Choroid plexus epithelial cell (primary cell): ENCODE measurements at places on chromosomes 13 and 19.
A peak's percentile ranks its signal among the peaks of the same experiment; 100 is the strongest.

DNA sequence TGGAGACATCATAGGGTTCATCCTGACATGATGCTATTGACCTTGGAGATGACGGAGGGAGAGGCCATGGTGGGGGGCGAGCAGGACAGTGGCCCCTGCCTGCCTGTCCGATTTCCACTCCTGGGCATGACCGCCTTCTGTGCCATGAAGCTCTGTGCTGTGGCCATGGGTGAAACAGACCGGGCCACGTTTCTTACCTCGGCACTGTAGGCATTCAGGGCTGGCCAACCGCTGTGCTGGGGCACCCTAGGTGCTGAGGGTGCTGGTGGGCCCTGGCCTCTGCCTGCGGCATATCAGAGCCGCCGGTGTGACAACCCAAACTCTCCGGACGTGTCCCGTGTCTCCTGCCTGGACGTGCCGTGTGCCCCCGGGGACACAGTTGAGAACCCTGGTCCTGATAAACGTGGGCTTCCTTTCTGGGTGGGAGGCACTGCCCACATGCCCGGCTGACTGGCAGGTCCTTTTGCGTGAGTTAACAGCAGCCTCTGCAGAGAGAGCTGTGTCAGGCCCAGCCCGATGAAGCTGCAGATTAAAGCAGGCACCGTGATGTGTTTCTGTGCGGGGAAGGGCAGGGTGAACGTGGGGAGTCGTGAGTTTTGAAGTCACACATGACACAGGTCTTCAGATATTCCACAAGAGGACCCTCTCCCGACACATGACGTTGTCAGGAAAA lies 46.5 kb downstream of the TMEM255B start:
- no peak for DNase-seq

DNA sequence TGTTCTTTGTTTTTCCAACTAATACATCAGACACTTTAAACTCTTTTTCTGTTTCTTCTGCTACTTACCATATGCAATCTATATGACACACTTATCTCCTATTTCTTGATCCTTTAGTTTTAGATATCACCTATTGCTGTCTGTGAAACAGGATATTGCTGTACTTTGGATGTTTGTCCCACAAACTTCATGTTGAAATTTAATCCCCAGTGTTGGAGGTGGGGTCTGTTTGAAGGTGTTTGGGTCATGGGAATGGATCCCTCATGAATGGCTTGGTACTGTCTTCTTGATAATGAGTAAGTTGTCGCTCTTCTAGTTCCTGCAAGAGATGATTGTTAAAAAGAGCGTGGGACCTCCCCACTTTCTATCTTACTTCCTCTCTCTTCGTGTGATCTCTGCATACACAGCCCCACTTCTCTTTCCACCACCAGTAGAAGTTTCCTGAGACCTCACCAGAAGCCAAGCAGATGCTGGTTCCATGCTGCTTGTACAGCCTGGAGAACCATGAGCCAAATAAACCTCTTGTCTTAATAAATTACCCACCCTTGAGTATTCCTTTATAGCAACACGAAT lies 244.2 kb downstream of the NHLRC3 start:
- DNase-seq = no peak

GRCh38 chr13:63396746-63397145 lies 1981.1 kb upstream of the PCDH20 start:
- DNase-seq = no peak

- DNase-seq = no peak
Observed at GRCh38 chr13:54029720-54030119, 1001.1 kb downstream of the OLFM4 start.

- DNase-seq = no peak
Observed at GRCh38 chr13:44458313-44458975, 84.8 kb downstream of the SERP2 start.

DNA sequence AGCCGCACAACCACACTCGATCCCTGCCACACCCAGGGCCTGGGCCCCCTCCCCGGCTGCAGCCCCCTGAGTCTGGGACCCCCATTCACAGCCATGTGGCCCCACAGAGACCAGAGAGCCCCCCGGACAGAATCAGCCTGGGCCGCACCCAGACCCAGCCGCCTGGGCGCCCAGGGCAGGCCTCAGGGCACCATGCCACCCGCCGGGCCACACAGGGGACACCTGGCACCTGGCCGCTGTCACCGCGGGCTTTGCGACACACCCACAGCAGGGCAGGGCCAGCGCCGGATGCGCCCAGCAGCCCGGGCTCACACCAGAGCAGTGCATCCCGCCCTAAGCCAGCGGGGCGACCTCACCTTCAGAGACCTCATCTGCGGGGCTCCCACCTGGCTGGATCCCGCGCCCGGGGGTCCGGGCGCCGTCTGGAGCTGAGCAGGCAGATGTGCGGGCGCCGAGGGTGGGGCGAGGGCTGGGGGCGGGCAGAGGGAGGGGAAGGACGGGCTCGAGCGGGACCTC lies 443 bp downstream of the TBXA2R start:
- DNase-seq = no peak

- DNase-seq = peak; percentile 64
Observed at GRCh38 chr13:104008541-104009435, 942.6 kb upstream of the SLC10A2 start.

DNA sequence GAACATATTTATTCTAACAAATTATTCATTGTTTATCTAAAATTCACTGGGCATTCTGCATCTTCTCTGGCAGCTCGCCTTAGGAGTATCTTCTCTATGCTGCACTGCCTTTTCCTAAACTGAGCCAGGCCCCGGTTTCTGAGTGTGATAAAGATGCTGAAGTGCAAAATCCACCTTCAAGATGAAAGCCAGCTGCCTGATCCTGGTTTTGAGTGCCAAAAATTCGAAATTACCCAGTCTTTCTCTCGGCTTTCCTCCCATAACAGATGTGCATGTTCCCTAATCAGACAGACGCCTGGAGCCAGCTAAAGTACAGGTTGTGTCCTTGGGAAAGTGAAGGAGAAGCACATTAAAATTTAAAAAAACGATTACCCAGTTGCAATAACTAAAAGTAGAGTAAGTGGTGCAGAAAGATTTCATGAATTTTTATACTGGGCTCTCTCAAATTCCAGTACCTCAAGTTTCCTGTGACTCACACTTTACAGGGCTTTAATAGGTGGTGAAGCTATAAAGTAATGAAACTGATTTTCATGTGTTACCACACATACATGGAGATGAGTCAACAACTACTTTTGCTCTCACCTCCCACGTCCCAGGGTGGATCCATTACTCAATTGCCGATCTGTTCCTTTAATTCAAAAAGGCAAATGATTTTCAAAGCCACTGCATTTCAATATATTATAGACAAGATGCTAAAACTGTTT lies 65.0 kb upstream of the GTF2F2 start:
- peak; percentile 90 for DNase-seq
